ENCODE measurements at places on chromosomes 5 and 9.

GRCh38 chr5:36158144-36158543 is 6.2 kb downstream of the SKP2 start:
- peak; percentile 44 for DNase-seq

DNA sequence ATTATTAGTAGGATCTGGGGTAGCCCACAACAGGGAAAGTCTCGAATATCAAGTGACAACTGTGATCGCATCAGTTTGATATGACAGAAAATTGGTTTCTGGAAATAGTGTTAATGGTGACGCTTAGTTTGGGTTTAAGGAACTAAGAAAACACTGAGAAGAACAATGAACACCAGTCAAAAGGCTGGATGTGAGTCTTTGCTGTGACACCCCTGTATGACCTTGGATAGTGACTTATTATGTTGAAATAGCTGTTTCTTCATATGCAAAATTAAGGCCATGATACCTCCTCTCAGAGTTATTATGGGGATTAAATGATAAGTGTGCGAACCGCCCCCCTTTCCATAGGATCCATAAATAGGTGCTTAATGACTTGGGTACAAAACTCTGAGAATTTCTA is 926 bp downstream of the DNAJC25 start:
- no peak for DNase-seq

DNA sequence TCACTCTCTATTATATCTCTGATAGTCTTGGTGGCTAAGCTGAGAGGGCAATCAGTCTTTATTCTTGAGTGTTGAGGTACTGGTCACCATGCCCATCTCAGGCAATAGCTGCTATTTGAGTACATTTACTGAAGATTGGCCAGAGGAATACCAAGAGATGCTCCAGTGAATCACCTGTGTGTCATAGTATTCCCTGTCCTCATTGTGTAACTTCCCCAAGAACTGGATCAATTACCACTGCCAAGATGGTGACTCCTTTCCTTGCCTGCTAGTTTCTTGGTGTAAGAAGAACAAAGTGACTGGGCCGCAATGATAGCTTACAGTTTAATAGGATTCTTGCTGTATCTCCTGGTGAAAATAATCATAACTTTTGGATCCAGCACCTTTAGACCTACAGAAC is 418.7 kb upstream of the KIF2A start:
- no peak for DNase-seq

DNA sequence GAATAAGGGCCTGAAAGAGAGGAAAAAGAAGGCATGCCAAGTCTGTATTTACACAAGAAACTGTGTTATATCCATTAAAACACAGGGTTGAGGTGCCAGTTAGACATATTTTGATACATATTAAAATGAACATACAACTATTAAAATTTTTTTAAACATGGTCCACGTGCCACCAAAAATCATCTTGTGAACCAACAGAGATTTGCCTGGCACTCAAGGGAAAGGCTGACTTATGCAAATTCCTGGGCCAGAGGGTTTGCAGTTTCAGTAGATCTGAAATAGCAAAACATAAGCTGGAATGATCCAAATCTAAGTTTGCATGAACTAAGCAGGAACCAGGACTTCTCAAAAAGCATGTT is 168.7 kb downstream of the SLIT3 start:
- DNase-seq = no peak

DNA sequence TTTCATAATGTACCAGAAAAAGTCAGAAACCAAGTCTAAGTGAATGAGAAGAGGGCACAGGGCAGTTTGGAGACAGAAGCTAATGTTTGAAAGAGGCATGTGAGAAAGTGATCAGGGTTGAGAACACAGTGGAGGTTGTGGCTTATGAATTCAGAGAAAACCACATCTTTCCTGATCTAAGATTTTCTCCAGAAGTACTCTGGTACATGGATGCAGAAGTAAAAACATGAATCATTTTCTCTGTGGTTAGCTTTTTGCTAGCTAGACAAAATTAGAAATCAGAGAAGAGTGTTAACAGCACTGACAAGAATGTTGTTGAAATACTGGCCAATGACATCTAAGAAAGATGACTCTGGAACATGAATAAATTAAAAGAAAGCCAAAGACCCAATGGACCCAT is 541.1 kb downstream of the DNAH5 start:
- DNase-seq = no peak

DNA sequence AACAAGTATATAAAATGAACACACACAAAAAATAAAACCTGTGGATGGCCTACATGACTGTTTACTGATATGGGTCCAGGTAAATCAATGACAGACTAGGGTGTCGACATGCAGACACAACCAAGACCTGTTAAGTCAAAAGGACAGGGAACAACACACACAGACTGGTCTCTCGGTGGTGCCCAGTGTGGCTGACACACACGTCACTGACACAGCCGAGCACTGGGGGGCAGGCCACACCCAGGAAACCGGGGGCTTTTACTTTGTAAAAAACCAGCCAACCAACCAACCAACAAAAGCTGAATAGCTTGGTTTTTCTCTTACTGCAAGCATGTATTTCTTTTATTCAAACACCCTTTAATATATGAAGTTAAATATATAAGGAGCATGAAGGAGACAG is 5.0 kb downstream of the FAM163B start:
- DNase-seq = no peak

GRCh38 chr9:19379697-19380046 is 364 bp downstream of the RPS6 start:
- peak; percentile 59 for DNase-seq

DNA sequence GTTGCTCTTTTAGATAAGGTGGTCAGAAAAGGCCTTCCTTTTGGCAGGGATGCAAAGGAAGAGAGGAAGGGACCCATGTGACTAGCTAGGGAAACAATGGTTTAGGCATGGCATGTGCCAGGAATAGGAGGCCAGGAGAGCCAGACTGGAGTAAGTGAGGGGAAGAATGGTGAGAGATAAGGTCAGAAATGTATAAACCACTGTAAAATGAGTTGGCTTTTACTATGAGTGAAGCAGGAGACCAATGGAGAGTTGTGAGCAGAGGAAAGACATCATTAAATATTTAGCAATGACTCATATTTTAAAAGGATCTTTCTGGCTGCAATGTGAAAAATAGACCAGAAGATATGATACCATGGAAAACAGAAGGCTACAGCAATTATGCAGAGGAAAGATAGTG is 50.9 kb downstream of the AP3B1 start:
- DNase-seq = no peak

DNA sequence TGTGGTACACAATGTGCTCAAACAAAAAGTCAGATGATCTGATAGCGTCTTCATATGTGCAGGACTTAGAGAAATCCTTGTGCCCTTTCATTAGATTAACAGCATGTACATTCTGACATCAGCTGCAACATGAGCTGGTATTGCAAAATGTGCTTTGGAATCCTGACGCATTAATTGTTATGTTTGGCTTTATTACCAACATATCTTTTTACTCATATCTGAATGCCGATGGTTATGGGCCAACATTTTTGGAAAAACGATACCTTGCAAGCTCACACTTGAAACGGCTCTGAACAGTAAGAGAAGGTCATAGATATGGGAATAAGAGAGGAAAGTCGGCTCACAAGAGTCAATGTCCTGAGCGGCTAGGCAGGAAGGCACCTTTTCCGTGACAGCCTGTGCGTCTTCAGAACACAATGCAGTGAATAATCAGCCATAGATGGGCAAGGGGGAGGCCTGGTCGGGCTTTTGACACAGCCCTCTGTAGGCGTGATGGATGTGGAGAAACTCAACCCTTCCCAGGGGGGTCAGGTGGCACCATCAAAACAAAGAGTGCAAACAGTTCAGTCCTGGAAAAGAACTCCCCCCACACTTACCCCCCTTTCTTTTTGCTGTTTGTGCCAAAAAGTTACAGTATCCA is 36.4 kb upstream of the GAS1 start:
- no peak for DNase-seq

DNA sequence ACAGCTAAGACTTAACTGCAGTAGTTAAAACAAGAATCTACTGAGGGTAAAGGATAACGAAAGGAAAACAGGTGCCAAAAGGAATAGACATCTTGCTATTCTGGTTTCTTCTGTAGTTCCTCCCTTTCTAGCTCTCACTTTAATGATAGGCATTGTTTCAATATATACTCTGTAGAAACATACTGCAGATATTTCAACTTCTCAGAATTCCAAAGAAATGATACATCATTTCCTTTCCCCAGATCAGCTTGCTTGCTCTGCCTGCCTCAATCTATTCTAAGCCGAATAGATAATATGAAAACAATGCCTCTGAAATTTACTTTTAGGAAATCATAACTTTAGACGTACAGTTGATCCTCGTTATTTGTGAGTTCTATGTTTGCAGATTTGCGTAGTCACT is 46.3 kb downstream of the ACO1 start:
- DNase-seq = no peak

GRCh38 chr9:124493218-124493617 is 14.0 kb downstream of the NR5A1 start:
- no peak for DNase-seq

GRCh38 chr5:82942083-82942881 is 134.9 kb downstream of the TMEM167A start:
- DNase-seq = no peak

DNA sequence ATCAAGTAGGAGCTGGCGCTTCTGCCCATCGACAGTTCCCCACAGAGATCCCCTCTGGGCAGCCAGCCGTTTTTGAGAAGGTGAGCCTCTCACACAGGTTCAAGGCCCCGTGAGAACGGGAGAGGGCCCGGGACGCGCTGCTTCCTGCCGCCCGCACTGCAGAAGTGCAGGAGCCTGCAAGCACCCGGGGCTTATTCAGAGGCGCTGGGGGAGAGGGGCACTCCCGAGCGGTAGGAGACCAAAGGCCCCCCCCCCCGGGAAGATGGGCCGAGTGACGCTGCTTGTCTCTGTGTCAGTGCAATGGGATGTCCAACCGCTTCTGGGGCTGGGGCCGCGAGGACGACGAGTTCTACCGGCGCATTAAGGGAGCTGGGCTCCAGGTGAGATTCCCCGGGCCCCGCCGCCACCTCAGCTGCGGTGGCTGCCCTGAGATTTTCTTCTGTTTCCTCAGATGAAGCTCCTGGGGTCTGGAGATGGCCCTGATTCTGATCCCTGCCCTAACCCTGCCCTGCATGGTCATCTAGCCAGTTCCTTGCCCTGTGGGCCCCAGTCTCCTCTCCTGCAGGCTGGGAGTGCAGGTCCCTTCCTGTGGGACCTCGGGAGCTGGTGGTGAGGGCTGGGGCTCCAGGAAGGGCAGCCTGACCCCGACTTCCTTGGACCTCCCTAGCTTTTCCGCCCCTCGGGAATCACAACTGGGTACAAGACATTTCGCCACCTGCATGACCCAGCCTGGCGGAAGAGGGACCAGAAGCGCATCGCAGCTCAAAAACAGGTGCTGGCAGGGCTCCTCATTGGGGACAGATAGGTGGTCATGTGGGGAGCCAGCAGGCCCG is 8.5 kb downstream of the B4GALT7 start:
- no peak for DNase-seq

GRCh38 chr9:130010151-130010988 is 32.6 kb downstream of the FNBP1 start:
- DNase-seq = no peak

DNA sequence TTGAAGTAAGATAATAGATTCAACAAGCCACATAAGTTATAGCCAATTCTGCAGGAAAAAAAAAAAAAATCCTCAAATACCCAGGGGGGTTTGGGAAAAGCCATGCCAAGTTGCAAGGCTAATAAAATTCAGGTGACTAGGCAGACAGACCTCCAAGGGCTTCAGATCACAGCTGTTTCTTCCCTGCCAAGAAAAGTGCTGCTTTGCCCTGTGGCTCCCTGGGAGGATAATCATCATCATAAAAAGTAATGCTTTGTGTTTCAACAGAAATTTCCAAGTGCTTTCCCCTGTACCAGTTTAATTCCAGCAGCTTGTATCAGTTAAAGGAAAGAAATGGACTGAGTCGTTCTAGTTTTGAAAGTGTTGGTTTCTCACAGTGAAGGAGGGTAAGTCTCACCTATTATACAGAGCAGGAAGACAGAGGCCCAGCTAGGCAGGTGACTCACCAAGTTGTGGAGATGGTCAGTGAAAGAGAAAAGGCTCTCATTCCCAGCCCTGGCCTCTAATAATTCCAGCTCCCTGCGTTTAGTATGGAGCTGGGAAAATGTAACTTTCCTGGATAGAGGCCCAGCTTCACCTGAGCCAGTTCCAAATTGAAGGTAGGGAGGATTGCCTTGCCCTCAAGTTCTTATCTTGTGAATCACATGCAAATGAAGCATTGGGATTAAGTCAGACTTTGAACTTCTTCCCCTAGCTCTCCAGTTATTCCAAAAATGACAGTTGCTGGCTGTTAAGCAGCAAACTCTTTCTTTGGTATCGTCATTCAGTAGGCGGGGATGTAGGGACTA is 263.4 kb downstream of the GRIA1 start:
- no peak for DNase-seq

DNA sequence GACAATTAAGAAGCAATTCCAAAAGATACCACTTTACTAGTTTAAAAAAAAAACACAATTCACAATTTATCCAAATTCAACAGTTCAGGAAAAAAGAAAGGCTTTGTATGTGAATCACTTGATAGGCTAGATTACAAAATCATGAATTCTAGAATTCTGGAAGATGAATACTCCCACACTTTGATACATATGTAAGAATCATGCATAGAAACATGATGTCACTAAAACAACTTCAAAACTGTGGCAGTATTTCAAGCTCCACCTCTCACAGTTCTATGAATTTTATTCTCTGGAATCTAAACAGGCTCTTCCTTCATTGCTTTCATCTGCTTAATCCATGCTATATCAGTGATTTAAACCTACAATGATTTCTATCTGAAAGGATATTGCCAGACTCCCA is 51.0 kb downstream of the GNAQ start:
- no peak for DNase-seq

GRCh38 chr5:59922220-59922619 is 28.7 kb upstream of the PDE4D start:
- DNase-seq = no peak

DNA sequence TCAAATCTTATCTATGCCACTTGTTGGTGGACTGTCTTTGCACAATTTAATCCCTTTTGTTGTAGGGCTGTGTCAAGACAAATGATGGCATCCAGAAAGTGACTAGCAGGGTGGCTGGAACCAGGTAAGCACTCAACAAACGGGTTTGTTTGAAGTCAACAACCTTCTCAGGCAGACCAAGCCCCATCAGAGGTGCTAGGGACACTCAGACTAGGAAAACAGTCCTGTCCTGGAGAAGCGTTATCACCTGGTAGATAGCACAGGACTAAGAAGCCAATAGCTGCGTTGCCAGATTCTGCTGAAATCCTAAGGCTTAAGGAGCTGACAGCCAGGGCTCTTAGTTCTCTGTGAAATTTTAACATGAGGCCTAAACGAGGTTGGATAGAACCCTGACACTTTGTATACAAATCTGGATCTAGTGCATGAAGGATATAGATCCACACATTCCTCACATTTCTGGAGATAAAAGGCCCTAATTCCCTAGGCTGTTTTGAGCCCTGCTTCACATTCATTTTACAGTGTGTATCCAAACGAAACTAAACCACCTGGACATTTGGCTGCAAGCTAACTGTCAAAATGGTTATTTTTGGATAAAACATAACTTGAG is 179.8 kb downstream of the DCP2 start:
- no peak for DNase-seq

DNA sequence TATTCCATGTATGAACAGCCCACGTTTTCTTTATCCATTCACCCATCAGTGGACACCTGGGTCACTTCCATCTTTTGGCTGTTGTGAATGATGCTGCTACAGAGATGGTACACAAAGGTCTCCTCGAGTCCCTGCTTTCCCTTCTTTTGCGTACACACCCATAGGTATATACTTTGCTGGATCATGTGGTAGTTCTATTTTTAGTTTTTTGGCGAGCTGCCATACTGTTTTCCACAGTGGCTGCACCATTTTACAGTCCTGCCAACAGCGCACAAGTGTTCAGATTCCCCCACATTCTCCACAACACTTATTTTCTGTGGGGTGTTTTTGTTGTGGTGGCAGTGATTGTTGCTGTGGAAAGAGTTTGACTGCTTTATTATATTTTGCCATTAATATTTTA is 16.2 kb downstream of the RAPGEF1 start:
- DNase-seq = no peak

All from D341Med (cell line).